Astrocyte of the spinal cord (primary cell): ENCODE measurements at places on chromosomes 7 and 10.

GRCh38 chr7:129271500-129272355 lies 46.9 kb downstream of the AHCYL2 start:
- peak; percentile 64 for DNase-seq

- no peak for DNase-seq
These were observed 22.0 kb upstream of the BTRC start for GRCh38 chr10:101331956-101332355.

DNA sequence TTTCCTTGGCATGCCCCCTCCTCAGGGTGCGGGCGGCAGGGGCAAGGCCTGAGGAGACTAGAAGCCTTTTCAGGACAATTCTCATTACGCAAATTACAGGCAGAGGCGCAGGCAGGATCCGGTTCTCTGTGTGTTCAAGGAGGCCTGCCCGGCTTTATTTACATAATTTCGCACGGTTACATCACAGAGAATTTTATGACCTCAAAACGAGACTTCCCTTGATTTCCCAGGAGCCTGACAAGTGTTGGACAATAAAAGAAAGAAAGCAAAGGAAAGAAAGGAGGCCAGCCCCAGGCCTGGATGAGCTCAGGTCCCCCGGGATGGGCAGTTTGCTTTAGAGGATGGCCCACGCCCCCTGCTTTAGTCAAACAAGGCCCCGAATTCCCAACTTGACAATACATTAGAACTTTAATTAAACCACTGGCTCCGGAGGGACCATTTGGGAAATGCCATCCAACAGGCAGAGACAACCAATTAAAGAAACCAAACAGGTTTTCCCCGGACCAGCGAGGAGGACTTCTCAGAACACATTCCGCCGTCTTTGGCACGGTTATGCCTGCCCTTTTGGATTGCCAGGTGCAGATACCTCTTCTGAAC lies 2.9 kb downstream of the MNX1 start:
- no peak for DNase-seq

- DNase-seq = no peak
These were observed 9.8 kb upstream of the LRRC61 start for GRCh38 chr7:150313367-150313809.

- DNase-seq = no peak
These were observed 18.7 kb downstream of the SEC24C start for GRCh38 chr10:73762915-73763314.
